ENCODE measurements at places on chromosomes 7 and 10.

DNA sequence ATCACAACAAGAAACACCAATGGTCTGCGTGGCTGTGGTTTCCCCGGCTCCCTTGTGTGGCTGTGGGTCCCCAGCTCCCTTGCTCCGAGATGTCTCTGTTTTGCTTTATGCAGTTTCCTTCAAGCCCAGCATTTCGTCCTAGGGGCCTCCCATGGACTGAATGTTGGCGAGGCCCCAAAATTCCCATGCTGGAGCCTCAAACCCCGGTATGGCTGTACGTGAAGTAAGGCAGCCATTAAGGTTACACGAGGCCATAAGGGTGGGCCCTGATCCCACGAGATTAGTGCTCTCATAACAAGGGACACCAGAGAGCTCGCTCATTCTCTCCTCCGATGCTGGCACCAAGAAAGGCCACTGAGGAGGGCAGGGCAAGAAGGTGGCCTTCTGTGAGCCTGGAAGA is 44.6 kb downstream of the INSIG1 start:
- DNase-seq, result no peak
- no peak overlapping the region for H3K27ac ChIP-seq
- H3K27me3 ChIP-seq, result peaks cover 24% of the 10 kb centered on the region
- no peaks in the 10 kb centered on the region for H3K36me3 ChIP-seq
- H3K4me1 ChIP-seq, result peaks cover 11% of the 10 kb centered on the region

- no peak for DNase-seq
- peaks cover 4% of the 10 kb centered on the region for H3K4me1 ChIP-seq
- H3K4me3 ChIP-seq, result no peak overlapping the region
- H3K36me3 ChIP-seq, result no peaks in the 10 kb centered on the region
- H3K27ac ChIP-seq, result no peak overlapping the region
Observed at GRCh38 chr10:77229704-77230103, 407.9 kb downstream of the KCNMA1 start.

- H3K36me3 ChIP-seq, result no peaks in the 10 kb centered on the region
- no peak overlapping the region for H3K27ac ChIP-seq
- no peaks in the 10 kb centered on the region for H3K4me1 ChIP-seq
- no peak for DNase-seq
Observed at GRCh38 chr10:558891-559766, 130.3 kb downstream of the DIP2C start.

DNA sequence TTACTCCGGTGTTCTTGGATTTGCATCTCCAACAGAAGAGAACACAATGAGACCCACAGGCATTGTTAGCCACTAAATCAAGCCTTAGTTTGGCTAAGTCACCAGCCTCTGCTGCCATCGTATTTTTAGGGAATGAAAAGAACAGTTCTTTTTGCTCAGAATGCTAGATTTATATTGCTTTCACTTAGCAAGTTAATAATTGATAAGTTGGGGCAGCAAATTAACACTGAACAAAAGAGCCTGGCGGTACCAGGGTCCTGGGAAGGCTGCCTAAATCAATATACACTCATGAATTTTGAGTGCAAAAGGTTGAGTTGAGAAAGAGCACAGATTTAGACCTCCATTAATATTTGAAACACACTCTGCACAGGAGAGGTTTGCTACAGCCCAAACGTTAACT is 767.7 kb downstream of the TYW1 start:
- no peak overlapping the region for H3K27ac ChIP-seq
- H3K4me3 ChIP-seq, result no peak overlapping the region
- no peaks in the 10 kb centered on the region for H3K36me3 ChIP-seq
- no peaks in the 10 kb centered on the region for H3K27me3 ChIP-seq
- no peak for DNase-seq
- no peaks in the 10 kb centered on the region for H3K4me1 ChIP-seq

DNA sequence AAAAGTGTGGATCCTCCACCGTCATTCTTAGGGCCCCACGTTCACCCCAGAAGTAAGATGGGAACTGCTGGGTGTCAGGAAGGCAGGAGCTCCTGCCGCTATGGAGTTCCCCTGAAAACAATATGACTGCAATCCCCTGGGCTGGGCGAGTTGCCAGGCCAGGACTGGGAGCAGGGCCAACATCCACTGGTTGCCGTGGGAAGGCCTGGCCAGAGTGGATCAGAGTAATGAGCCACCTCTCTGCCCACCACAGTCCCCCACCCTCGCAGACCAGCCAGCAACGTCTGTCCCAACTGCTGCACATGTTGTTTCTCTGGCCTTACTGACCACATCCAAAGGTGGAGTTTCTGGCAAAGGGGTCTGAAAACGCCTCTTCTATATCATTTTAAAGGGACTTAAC is 86.6 kb downstream of the STRA8 start:
- peaks cover 3% of the 10 kb centered on the region for H3K27me3 ChIP-seq
- no peaks in the 10 kb centered on the region for H3K36me3 ChIP-seq
- H3K4me3 ChIP-seq, result no peak overlapping the region
- no peaks in the 10 kb centered on the region for H3K4me1 ChIP-seq

DNA sequence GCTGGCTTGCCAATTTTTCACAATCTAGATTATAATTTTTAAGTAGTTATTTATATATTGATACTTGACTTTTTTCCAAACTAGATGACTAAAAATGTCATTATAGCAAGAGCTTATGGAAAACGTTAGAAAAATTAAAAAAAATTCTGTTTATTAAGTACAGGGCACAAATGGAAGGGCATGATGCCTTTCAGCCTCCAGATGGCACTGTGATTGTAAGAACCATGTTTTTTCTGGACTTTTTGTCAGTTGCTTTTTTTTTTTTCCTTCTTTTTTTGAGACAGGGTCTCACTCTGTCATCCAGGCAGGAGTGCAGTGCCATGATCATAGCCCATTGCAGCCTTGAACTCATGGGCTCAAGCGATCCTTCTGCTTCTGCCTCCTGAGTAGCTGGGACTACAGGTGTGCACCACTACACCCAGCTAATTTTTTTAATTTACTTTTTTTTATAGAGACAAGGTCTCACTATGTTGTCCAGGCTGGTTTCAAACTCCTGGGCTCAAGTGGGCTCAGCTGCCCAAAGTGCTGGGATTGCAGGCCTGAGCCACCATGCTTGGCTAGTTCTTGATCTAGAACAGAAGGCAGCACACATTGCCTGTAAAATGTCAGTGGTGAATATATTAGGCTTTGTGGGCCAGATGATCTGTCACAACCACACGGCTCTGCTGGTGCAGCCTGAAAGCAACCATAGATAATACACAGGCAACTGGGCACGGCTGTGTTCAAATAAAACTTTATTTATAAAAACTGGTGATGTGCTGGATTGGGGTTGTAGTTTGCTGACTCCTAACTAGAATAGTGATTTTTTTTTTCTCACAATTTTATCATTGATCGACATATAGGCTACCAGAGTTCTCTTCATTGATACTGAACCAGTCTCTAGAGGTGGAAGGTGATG is 27.4 kb downstream of the UCMA start:
- DNase-seq, result no peak
- no peaks in the 10 kb centered on the region for H3K27me3 ChIP-seq
- no peaks in the 10 kb centered on the region for H3K4me1 ChIP-seq

DNA sequence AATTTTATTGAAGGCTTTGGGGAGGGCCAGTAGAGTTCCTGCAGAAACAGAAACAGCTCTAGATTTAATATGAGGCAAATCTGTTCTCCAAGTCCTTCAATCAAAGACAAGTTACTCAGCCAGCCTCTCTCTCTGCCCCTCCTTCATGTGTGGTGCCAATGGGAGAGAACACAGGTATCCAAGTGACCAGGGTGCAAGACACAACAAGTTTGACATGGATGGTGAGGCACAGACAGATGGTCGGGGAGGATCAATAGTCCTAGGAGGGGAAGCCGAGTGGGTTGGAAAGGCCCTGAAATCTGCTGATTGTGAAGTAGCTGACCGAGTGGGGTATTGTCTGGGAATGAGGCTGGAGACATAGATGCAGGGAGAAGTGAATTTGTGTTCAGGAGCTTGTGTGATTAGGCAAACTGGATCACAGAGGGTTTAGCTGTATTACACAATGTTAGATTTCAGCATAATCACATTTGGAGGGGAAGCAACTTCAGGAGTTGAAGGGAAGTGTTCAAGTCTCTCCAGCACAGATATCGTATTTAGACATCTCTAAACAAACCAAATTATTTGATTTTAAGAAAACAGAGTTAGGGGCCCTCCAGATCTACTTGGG is 1.5 kb downstream of the GIMAP1 start:
- H3K4me3 ChIP-seq, result peak overlapping the region; percentile 84
- H3K4me1 ChIP-seq, result peaks cover 53% of the 10 kb centered on the region
- peak overlapping the region; percentile 87 for H3K27ac ChIP-seq

- peak within 1 kb of the TSS; percentile 99 for H3K27ac ChIP-seq
- no peak for DNase-seq
- peaks cover 2% of the 10 kb centered on the region for H3K27me3 ChIP-seq
- peaks cover 31% of the 10 kb centered on the region for H3K4me1 ChIP-seq
- H3K4me3 ChIP-seq, result peak within 1 kb of the TSS; percentile 93
Observed at GRCh38 chr7:76358481-76359110, at the start of gene YWHAG. YWHAG (minus strand) TSS chr7:76358991; CDS start chr7:76358808, 183 bp downstream.

GRCh38 chr7:126001349-126001748 is 1071.7 kb upstream of the POT1 start:
- H3K4me3 ChIP-seq, result no peak overlapping the region
- H3K27ac ChIP-seq, result no peak overlapping the region

- no peaks in the 10 kb centered on the region for H3K27me3 ChIP-seq
- no peak for DNase-seq
- H3K36me3 ChIP-seq, result no peaks in the 10 kb centered on the region
- no peak overlapping the region for H3K4me3 ChIP-seq
- peaks cover 22% of the 10 kb centered on the region for H3K4me1 ChIP-seq
Observed at GRCh38 chr10:31099664-31100063, 68.0 kb upstream of the ZNF438 start.

- peak overlapping the region; percentile 18 for H3K4me3 ChIP-seq
- no peak overlapping the region for H3K27ac ChIP-seq
- H3K27me3 ChIP-seq, result peaks cover 91% of the 10 kb centered on the region
- peaks cover 37% of the 10 kb centered on the region for H3K4me1 ChIP-seq
- peak; percentile 43 for DNase-seq
- no peaks in the 10 kb centered on the region for H3K36me3 ChIP-seq
Observed at GRCh38 chr7:101172854-101173751, 7.0 kb downstream of the NAT16 start.

- DNase-seq, result no peak
- H3K4me3 ChIP-seq, result no peak overlapping the region
- H3K4me1 ChIP-seq, result no peaks in the 10 kb centered on the region
- H3K36me3 ChIP-seq, result no peaks in the 10 kb centered on the region
Observed at GRCh38 chr10:52280051-52280450, 34.0 kb upstream of the DKK1 start.

DNA sequence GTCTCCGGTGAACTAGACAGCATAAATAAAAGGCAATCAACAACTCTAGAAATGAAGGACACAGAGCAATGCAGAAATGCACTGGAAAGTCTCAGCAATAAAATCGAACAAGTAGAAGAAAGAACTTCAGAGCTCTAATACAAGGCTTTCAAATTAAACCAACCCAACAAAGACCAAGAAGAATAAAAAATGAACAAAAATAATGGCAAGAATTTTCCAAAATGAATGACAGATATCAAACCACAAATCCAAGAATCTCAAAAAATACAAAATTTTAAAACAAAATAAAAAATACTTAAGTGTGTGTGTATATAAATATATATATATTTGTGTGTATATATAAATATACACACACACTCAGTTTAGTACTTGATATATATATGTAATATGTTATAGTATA is 110.8 kb downstream of the IQUB start:
- H3K27ac ChIP-seq, result no peak overlapping the region
- no peak overlapping the region for H3K4me3 ChIP-seq
- DNase-seq, result no peak
- no peaks in the 10 kb centered on the region for H3K27me3 ChIP-seq
- no peaks in the 10 kb centered on the region for H3K4me1 ChIP-seq

DNA sequence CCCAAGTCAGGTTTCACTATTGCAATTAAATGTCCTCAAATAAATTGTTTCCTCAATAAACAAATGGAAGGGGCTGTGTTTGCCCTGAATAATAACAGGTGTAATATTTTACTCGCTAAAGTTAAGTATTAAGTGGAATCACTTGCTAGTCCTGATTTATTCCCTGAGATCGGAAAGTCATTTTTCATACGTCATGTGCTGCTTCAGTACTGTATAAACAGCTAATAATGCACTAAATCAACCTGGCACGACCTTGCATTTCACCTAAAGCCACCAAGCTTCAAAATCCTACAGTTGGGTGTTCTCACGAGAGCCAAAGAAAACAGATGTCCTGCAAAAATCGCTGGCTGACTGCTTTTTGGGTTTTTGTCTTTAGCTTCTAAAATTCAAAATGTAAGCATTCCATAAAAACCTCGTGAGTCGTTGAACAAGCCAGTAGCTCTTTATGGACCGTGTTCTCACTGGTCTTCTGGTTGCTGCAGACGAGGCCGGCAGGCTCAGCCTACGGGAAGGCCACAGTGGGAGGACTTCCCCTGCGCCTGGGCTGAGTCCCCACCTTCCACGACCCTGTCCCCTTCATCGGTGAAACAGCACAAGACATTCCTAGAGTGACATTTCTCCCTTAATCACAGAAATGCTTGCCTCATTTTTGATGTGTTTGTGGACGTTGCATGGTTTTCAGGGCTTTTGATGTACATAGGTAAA is 17.9 kb upstream of the MNX1 start:
- H3K27ac ChIP-seq, result no peak overlapping the region
- no peaks in the 10 kb centered on the region for H3K36me3 ChIP-seq
- no peaks in the 10 kb centered on the region for H3K4me1 ChIP-seq
- DNase-seq, result no peak
- no peak overlapping the region for H3K4me3 ChIP-seq

GRCh38 chr10:83673316-83673715 is 466.0 kb upstream of the GHITM start:
- DNase-seq, result no peak
- H3K4me1 ChIP-seq, result no peaks in the 10 kb centered on the region
- no peak overlapping the region for H3K4me3 ChIP-seq
- H3K36me3 ChIP-seq, result no peaks in the 10 kb centered on the region
- no peak overlapping the region for H3K27ac ChIP-seq
